ENCODE measurements at places on chromosomes 6 and 20.

DNA sequence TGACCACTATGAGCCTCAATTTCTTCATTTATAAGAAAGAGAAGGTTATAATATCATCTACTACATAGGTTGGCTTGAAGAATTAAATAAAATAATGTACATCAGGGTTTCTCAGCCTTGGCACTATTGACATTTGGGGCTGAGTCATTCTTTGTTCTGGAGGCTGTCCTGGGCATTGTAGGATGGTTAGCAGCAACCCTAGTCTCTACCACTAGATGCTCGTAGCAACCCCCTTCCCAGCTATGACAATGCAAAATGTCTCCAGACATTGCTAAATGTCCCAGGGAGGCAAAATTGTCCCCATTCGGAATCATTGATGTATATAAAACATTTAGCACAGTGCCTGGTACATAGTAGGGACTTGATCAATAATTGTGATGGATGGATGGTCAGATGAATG lies 152.1 kb downstream of the KHDC1L start:
- no peak for DNase-seq

- DNase-seq: no peak
Observed at GRCh38 chr20:59566631-59567524, 37.5 kb upstream of the PHACTR3 start.

DNA sequence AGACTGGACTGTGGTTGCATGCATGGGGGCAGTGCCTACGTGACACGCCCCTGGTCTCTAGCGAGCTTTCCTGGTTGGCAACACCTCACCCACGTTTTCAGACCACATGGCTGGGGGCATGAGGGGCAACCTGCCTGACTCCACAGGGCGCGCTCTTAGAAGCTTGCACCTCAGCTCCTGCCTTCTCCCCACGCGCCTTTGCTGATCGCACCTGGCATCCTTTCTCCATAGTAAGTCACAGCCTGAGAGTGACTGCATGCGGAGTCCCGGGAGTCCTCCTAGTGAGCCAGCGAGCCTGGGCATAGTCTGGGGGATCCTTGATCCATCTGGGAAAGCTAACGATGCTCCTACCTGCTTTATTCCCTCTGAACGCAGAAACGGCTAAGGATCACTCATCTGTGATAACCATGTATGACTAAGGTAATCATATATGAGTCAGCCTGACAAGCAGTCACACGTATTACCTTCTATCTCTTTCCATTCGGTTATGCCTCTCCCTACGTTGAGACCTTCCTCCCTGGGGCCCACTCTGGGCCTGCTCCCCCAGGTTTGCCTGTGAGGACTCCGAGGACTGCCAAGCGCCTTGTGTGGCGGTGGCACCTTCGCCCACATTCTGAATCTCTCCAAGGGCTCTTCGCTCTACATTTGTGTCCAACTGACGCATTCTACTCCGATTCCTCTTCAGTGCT lies 4.5 kb downstream of the TCFL5 start:
- DNase-seq: no peak

DNA sequence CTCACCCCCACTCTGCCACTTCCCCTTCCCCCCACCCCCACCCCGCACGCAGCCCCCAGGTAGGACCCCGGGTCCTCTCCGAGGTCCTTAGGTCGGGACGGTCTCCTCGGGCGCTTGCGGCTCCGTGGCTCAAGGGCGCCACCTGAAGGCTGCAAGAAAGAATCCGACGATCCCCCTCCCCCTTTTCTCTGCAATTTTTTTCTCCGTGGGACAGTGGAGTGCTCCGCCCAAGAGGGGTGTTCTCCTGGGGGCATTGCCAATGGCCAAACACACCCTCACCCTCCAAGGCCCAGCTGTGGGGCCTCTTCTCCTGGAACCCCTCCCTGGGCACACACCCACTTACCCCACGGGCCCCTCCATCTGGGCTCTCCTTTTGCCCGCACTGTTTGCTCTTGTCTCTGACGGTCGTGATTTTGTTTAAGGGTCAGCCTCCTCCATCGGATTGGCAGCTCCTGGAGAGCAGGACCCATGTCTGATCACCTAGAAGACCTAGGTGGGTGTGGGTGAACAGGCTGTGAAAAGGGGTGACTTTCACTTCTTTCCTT lies 1.1 kb upstream of the TMEM74B start:
- peak; percentile 24 for DNase-seq

GRCh38 chr6:83878902-83879644 lies 19.6 kb downstream of the CYB5R4 start:
- DNase-seq: no peak

DNA sequence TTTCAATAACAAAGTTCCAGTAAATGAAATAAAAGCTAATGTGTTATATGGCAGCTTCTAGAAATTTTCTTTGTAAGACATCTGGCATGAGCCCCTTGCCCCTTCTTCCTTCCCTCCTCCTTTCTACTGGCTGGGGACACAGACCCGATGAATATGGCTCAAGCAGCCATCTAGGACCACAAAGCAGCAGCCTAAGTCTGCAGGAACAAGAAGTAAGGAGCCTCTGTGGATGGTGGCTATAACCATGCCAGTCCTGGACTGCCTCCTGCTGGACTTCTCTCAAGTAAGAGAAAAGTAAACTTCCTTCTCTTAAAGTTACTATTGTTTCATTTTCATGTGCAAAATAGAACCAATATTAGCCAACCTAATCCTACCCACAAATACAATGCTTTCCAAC lies 114.9 kb upstream of the DST start:
- DNase-seq: no peak

DNA sequence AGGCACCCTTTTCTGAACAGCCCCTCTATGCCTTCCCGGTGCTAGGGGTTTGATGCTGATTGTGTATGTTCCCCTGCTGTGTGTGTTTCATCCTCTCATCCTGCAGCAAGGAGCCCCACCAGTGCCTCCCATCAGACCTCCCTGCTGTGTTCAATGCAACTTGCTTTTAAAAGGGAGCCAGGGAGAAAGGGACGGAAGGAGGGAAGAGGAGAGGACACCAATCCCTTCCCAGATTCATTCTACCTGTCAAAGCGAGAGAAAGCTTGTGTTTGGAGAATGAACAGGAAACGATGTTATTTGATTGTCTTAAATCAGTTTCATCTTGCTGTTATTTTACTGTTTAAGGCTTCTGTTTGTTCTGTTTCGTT lies 259.2 kb downstream of the ADGB start:
- DNase-seq: no peak

DNA sequence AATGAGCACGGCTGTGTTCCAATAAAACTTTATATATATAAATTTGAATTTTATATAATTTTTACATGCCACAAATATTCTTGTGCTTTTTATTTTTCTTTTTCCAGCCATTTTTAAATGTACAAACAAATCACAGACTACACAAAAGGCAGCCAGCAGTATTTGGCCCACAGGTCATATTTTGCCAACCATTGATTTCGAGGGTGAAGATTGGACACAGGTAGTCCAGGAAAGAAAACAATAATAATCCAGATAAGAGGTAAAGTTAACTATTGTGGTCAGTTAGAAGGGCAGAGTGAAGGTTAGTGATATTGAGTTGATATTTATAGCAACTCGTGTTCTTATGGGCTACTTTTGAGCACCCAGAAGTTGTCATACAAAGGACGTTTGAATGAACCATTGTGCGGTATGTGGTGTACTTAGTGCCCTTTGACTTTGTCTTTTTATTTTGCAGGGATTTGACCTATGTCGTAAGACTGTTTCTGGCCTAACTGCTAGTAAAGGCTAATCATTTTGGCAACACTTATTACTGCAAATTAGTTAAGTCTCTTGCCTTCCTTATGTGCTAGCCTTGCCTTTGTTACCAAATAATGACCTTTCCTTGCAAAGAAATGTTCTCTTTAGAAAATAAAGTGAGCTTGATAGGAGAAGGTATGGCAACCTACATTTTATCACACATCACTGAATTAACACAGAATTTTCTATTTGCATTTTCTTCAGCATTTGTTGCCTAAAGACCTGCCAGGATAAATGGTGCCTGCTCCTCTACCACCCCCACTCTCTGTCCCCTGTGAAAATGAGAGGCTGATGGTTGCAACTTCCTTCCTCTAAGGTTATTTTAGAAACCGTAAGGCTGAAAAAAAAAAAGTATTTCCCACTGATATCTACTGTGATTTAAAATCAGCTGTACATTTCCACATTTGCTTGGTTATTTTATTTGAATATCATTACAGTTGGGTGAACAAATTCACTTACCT lies 493.9 kb upstream of the SOX4 start:
- DNase-seq: no peak

DNA sequence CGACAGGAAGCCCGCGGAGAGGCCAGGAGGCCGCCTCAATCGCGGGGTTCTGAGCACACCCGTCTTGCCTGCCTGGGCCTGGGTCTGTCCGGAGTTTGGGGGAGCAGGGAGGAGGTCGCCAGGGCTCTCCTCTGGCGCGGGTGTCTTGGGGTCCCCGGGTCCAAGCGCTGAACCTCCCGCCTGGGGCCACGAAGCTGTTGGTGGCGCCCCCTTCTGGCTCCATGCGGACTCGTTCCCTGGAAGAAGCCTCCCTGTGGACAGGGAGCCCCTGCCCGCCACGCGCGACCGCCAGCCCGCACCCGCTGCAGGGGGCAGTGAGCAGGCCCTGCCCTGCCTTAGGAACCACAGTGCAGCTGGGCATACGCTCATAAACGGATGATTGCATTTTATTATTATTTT lies 44.7 kb downstream of the MCUR1 start:
- DNase-seq: peak; percentile 34

GRCh38 chr20:48685300-48685699 lies 142.5 kb downstream of the PREX1 start:
- DNase-seq: no peak

GRCh38 chr20:49669601-49670189 lies 44.0 kb downstream of the B4GALT5 start:
- DNase-seq: no peak

DNA sequence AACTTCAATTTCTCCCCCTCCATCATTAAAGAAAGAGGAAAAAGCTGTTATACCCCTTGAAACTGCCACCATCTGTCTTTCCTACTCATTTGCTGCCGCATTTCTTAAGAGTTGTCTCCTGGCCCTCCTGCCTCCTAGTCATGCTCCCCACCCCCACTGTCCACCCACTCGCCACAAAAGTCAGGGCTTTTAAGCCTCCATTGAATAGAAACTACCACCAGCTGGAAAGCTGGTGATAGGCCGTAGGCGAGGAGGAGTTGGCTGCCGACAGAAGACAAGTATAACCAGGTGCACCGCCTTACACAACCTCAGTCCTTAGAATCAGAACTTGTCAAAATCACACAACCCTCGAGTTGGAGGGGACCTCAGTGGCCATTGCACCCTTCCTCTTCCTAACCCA lies 67.6 kb downstream of the B3GAT2 start:
- DNase-seq: no peak

- peak; percentile 76 for DNase-seq
Observed at GRCh38 chr6:41560431-41561192, 14.4 kb downstream of the FOXP4 start.

- no peak for DNase-seq
Observed at GRCh38 chr20:5393218-5393870, 76.6 kb upstream of the PROKR2 start.

GRCh38 chr6:71336901-71337300 lies 48.3 kb downstream of the OGFRL1 start:
- DNase-seq: no peak

DNA sequence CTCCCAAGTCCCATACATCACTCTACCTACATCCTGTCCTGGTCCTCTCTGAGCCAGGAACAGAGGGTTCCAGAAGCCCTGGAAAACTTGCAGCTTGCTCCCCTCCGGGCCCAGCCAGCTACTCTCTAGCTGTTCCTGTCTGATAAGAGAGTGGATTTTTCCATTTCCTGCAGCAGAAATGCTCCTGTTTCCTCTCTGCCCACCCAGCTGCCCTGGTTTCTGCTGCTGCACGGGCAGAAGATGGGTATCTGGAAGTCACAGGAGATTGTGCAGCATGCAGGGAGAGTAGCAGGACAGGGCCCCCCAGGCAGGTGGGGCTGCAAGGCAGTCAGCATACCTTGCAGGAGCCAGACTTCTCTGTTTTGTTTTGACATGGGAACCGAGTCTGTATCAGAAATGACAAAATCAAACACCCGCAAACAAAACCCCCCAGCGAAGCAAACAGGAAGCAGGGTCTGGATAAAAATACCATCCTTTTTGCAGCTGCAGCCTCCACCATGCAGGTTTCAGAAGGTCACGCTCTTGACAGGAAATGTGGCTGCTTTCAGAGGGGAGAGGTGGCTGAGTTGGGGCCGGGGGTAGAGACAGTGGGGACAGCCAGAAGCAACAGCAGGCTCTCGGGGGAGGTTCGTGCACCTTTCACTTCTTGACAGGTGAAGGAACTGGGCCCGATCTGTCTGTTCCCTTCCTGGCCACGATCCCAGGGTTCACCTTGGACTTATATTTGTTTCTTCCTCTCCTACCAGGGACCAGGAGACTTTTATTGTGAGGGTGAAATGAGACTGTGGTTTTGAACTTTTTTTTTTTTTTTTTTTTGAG lies 50.8 kb upstream of the FAM83D start:
- DNase-seq: peak; percentile 37

DNA sequence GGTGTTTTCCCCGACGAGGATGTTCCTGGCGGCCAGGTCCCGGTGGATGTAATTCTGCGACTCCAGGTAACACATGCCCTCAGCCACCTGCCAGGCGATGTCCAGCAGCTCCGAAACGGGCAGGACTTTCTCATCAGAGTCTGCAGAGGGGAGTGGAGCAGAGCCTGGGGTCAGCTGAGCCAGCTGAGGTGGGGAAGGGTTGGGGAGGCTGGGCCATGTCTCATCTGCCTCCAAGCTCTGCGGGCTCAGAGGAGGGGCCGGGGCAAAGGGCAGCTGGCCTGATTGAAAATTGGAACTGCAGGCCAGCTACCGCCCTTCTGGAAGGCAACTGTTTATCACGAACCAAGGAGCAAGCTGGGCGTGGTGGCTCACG lies 6.4 kb downstream of the PTK6 start:
- no peak for DNase-seq

DNA sequence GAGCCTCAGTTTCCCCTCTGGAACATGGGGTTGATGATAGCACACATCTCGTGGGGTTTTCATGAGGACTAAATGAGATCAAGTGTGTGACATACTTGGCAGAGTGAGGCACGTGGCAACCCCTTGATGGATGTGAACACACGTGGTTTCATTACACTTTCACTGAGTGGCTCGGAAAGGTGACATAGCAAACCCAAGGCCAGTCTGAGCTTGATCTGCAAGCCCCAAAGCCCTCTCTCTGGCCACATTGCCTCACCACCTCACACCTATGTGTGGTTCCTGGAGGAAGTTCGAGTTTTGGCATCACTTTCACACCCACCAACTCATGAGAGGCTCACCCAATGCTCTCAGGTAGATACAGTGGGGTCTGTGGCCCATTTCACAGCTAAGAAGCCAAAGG lies 60.0 kb downstream of the CPNE5 start:
- DNase-seq: no peak

DNA sequence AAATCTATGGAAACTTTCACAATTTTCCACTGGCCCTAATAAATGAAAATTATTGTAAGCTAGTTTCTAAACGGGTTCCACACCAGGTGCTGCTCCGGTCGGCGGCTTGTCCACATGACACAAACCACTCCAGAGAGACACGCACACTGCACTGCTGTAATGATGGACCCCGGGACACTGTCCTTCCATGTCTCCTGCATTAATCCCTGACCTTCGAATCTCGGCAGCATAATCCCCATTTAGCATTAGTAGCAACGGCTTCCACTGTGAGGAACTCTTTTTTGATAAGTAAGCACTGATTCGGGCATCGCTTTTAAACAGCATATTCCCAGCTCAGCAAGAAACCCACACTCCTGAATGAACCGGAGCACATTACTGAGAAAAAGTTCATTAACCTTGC lies 43.5 kb downstream of the INSM1 start:
- no peak for DNase-seq
